Uterus (tissue), 4 donors: ENCODE measurements at places on chromosomes 2 and 18.

DNA sequence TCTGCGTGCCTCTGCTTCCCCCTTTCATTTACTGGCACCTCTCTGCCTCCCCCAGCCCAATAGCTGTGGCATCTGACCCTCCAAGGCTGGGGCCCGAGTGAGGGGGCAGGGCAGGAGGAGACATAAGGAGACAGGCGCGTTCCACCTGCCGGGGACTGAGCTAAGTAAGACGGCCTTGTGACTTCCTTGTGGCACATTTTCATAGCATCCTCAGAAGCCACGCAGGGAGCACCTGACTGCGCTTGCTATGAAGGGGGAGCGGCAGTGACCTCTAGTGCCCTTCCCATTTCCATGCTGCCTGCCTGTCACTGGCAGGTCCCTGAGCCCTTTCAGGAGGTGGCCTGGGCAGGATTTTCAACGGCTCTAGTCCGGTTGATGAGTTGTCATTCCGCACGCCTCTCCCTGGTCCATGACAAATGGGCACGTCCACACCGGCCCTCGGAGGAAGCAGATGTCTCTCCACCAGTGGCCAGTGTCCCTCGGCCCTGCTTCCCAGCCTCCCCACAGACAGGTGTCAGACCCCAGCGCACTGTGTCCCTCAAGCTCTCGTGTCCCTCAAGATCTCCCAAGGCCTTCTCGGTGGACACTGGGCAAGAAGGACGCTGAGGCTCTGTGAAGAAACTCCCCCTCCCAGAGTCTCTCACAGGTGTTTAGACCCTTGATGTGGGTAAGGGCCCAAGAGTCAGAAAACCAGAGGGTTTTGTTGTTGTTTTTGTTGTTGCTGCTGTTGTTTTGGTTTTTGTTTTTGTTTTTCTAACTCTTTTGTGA, 42.7 kb downstream of the CYP26B1 start:
- H3K4me1 ChIP-seq = no peaks in the 10 kb centered on the region
- H3K36me3 ChIP-seq = no peaks in the 10 kb centered on the region
- H3K27me3 ChIP-seq = no peaks in the 10 kb centered on the region
- no peak for DNase-seq
- H3K4me3 ChIP-seq = no peak overlapping the region

DNA sequence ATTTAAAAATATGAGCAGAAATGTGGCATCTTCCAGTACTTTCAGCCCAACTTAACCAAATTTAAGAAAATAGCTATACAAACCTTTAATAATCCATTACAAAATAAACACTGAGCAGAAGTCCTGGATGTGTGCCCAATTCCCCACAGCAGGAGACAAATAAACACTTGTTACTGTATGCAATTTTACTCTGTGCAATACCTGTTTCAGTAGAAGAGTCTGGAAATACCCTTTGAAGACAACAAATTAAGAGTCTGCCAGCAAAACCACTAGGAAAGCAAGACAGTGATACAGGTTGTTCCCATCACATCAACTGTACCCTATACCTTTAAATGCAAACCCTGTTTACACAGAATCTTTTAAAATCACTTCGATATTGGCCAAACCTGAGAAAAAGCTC, 41.4 kb upstream of the RNU4ATAC start:
- H3K4me3 ChIP-seq = no peak overlapping the region
- no peaks in the 10 kb centered on the region for H3K4me1 ChIP-seq
- no peak overlapping the region for H3K27ac ChIP-seq
- no peaks in the 10 kb centered on the region for H3K36me3 ChIP-seq
- DNase-seq = no peak
- no peaks in the 10 kb centered on the region for H3K27me3 ChIP-seq

GRCh38 chr2:205633994-205634393, 48.3 kb upstream of the NRP2 start:
- H3K27me3 ChIP-seq = no peaks in the 10 kb centered on the region
- H3K27ac ChIP-seq = no peak overlapping the region
- H3K4me3 ChIP-seq = no peak overlapping the region
- no peaks in the 10 kb centered on the region for H3K36me3 ChIP-seq

DNA sequence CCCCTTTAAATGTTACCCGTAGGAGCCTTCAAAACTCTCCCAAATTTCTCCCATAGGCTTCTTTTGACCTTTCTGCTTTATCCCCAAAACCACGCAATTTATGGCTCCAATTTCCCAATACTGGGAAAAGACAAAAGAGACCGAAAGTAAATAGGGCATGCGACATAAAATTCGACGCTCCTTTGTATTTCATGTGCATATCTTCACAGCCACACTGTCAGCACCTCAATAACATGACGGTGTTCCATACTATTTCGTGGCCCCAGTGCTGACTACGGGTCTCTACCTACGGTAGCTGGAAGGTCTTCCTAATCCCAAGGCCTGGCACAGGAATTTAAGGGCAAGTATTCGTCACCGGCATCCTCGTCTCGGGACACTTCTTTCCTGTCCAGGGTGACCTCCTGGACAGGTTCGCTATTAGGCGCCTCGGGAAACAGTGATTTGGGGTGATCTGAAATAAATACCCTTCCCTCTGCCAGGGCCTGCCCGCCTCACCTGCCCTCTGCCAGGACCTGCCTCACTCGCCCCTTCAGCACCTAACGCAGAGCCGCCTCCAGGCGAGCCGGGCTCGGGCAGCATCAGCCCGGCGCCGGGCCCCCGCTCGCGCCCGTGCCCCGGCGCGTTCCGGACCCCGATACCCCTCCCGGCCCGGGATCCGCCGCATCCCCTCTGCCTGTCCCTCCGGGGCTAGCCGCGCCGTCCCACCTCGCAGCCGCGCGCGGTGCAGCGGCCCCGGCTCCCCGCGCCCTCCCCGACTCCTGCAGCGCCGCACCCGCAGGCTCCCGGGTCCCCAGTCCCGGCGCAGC, 680 bp downstream of the DTNB start:
- H3K36me3 ChIP-seq = no peaks in the 10 kb centered on the region
- H3K4me1 ChIP-seq = no peaks in the 10 kb centered on the region
- peak overlapping the region; percentile 48 for H3K4me3 ChIP-seq
- DNase-seq = peak; percentile 58

- no peak overlapping the region for H3K27ac ChIP-seq
- no peak for DNase-seq
- H3K27me3 ChIP-seq = no peaks in the 10 kb centered on the region
Observed at GRCh38 chr2:195671563-195671962, 14.5 kb downstream of the SLC39A10 start.

GRCh38 chr18:73933685-73934084, 213.9 kb downstream of the FBXO15 start:
- DNase-seq = no peak
- no peak overlapping the region for H3K27ac ChIP-seq
- no peaks in the 10 kb centered on the region for H3K36me3 ChIP-seq
- H3K27me3 ChIP-seq = no peaks in the 10 kb centered on the region
- no peaks in the 10 kb centered on the region for H3K4me1 ChIP-seq

GRCh38 chr18:2878656-2879330, 32.0 kb downstream of the EMILIN2 start:
- DNase-seq = no peak
- peaks cover 16% of the 10 kb centered on the region for H3K4me1 ChIP-seq
- no peaks in the 10 kb centered on the region for H3K27me3 ChIP-seq
- H3K36me3 ChIP-seq = no peaks in the 10 kb centered on the region
- H3K4me3 ChIP-seq = no peak overlapping the region
- H3K27ac ChIP-seq = peak overlapping the region; percentile 39

GRCh38 chr2:42881732-42882131, 89.3 kb upstream of the HAAO start:
- DNase-seq = no peak
- H3K36me3 ChIP-seq = no peaks in the 10 kb centered on the region
- H3K4me3 ChIP-seq = no peak overlapping the region
- no peaks in the 10 kb centered on the region for H3K27me3 ChIP-seq
- H3K27ac ChIP-seq = no peak overlapping the region
- no peaks in the 10 kb centered on the region for H3K4me1 ChIP-seq

DNA sequence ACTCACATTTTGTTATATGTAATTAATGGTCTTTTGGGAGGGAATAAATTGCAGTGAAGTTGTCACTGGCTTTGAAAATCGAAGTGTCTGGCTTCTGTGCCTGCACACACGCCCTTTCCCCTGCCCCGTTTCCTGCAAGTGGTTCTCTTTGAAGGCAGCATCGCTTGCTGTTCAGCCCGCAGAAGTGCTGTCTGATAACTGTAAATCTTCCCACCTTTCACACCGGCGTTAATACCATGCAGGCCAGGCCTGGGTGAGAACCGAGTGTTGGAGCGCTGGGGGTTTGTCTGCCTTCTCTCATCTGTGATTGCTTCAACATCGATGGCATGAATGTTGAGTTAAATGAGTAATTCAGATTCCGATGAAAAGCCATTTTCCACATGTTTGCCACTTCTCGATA, 37.9 kb upstream of the RPL31 start:
- no peak overlapping the region for H3K4me3 ChIP-seq
- no peaks in the 10 kb centered on the region for H3K36me3 ChIP-seq
- no peaks in the 10 kb centered on the region for H3K27me3 ChIP-seq
- no peaks in the 10 kb centered on the region for H3K4me1 ChIP-seq
